ENCODE measurements at places on chromosomes 2 and 18. TPM values are rescaled to one million over a fixed set of nuclear protein-coding genes. Genes with fewer than 3 reads are reported as not detected.

The ACVR2A gene
- 7.2 TPM for total RNA-seq

The IL1RN gene
- 16.0 TPM for total RNA-seq

The CFAP65 gene
- total RNA-seq, result 0.05 TPM

The BUB1 gene
- total RNA-seq, result 0.88 TPM

The DTNB gene
- 14.3 TPM for total RNA-seq

The GKN1 gene
- total RNA-seq, result not detected

The CD302 gene
- total RNA-seq, result 98.8 TPM

DNA sequence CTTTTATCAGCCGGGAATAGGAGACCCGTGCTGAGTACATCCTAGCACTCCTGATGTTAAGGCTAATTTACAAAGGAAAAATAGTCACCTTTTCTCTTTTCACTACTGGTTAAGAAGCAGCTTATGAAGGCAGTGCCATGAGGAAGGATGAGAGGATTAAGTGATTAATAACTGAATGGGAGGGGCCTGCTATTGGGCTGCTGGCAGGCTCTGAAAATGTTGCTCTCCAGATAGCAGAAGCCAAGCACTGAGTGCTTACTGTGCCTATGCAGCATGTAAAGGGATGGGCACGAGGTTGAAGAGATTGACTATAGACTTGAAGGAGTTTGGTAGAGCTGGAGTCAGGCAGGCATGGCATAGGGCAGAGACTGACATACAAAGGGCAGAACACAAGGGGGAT, 282.4 kb upstream of the THSD7B start:
- no peak for DNase-seq

- no peak for DNase-seq
These were observed 32.2 kb downstream of the QPCT start for GRCh38 chr2:37376421-37377186.

GRCh38 chr2:3432067-3432466, 52.6 kb downstream of the TRAPPC12 start:
- DNase-seq, result no peak

DNA sequence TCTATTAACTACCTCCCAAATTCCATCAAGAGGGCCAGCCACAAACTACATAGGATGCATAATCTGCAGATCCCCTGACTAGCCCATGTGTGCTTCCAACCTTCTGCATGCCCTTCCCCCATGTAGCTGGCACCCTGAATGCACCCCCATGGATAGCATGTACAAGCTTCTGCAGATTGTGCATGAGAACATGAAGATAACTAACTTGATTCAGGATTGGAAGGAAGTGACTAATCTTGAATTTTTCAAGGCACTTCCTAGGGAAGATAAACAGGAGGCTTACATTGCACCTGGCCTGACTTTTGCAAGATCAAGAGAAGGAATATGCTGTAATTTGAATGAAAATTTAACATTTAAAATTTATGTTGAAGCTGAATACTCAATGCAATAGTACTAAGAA, 66.7 kb downstream of the CDC42EP3 start:
- DNase-seq, result no peak

GRCh38 chr2:225013425-225014365, 28.6 kb downstream of the DOCK10 start:
- no peak for DNase-seq

- peak; percentile 91 for DNase-seq
These were observed 167.7 kb downstream of the ANAPC1 start for GRCh38 chr2:111715987-111716904.

- no peak for DNase-seq
These were observed 139.7 kb downstream of the BCL11A start for GRCh38 chr2:60413814-60414168.

GRCh38 chr2:240374085-240374907, 61.2 kb upstream of the GPC1 start:
- no peak for DNase-seq

GRCh38 chr2:43059183-43059897, 167.1 kb downstream of the ZFP36L2 start:
- no peak for DNase-seq

DNA sequence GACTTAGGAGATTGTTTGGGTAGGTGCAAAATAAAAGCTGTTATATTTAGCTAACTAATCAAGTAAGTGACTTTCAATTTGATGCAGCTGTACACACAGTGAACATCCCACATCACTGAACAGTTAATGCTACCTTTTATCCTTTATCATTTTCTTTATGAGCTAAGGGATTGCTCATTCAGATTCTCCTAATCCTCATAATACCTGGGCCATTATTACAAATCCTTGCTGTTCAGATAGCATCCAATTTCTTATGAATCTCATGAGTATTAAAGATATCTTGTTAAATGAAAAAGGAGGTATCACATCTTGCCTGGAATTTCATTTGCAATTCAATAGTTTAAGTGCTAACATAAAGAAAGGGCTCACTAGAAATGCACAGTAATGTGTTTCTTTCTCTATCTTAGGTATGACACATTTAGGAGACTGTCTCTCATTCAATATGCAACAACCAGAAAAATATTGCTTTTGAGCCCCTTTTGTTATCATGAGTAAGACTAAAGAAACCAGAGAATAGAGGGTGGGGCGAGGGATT, 918.5 kb downstream of the CBLN2 start:
- DNase-seq, result no peak
